ENCODE measurements at places on chromosomes 1 and 21. TPM values are rescaled to one million over a fixed set of nuclear protein-coding genes. Genes with fewer than 3 reads are reported as not detected.

DNA sequence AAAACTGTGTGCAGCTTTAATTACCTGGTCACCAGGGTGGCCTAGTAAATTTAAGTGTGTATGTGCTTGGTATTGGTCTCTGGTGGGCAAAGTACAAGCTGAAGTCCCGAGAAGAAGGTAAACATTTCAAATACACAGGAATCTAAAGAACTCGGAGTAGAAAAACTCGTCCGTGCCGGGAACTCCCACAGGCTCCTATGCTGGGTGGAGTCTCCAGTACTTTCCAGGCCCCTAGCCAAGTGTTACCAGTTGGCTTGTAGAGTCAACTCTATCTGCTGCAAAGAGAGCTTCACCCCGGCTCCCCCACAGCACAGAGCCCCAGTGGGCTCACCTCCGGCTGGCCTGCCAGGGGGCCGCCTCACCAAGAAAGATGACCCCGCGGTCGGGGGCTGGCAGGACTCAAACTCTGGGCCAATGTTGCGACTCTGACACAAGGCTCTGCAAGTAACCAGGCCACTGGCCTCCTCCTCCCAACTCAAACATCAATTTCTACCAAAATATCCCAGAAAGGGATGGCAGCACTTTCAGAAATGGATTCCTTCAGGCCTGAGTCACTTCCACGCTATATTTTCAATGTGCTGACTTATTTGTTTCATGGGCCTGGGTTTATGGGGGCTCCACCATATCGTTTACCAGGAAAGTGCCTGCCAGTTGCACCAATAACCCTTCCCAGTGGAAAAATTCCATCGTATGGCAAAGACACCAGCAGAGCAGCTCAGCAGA is 73.9 kb downstream of the SLC66A1 start:
- ATAC-seq, result peak; percentile 60

- ATAC-seq, result peak; percentile 34
These were observed 519 bp downstream of the RERE start for GRCh38 chr1:8816831-8817411.

DNA sequence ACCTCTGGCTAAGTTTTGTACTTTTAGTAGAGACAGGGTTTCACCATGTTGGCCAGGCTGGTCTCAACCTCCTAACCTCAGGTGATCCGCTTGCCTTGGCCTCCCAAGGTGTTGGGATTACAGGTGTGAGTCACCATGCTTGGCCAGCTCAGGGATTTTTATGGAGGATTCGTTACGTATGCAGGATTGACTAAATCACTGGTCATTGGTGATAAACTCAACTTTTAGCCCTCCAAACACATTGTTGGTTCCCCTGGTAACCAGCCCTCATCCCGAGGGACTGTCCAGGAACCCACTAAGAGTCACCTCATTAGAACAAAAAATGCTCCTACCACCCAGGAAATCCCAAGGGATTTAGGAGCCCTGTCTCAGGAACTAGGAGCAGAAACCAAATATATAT is 40.4 kb downstream of the ST3GAL3 start:
- ATAC-seq, result no peak

- no peak for ATAC-seq
These were observed 49.3 kb downstream of the ADAMTS1 start for GRCh38 chr21:26795866-26796329.

GRCh38 chr1:8867878-8868567 is 10.5 kb downstream of the ENO1 start:
- ATAC-seq, result no peak

DNA sequence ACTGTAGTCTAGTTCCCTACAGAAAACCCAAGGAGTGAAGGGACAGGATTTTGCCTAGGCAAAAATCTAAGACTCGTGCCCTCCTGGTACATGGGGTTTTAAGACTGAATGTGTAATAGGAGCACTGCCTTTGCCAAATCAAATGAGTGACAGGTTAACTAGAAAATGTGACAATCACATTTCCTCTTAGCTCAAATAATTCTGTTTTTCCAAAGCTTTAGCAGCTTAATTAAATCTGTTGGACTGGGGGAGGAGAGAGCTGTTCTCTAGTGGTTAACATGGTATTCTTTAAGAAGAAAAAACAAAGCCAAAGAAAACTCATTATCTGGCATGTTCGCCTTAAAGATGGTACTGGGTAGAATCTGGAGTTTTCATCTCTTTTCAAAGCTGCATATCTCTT is 12.6 kb downstream of the FNDC5 start:
- no peak for ATAC-seq

RUNX1 gene
- total RNA-seq, result 18.3 TPM

DNA sequence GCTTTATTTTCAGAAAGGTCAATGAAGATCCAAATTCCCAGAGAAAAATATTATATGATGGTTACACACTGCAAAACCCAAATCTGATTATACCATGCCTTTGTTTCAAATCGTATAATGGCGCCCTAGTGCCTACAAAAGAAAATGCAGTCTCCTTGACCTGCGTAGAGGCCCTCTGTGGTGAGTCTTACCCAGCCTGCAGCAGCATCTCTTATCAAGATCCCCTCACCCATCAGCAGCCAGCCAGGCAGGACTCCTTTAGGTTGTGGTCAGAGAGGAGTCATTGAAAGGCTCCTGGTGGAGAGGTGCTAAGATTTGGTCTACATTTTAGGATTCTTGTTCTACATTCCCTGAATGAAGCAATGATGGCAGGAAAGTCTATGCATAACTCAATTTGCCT is 23.7 kb upstream of the DAB1 start:
- ATAC-seq, result no peak

- no peak for ATAC-seq
These were observed 87.8 kb upstream of the MAP1LC3C start for GRCh38 chr1:242086706-242087105.

DNA sequence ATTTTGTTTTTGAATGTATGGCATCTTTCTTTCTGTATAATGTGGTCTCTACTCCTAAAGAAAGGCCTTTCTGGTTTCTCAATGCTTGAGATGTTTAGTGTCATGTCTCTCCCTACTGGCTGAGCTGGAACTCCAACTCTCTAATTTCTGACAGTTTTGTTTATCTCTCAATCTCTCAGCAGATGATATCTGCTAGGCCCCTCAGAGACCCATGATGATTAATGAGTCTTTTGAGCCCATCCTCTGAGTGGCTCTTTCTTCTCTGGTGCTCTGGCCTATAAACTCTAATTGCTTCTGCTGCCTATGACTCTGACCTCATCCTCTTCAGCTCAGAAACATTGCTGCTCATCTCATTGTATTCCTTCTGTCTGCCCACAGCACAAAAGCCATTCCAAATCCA is 46.6 kb downstream of the CRB1 start:
- no peak for ATAC-seq

- no peak for ATAC-seq
These were observed 654.5 kb downstream of the MATN1 start for GRCh38 chr1:30068787-30069472.

DNA sequence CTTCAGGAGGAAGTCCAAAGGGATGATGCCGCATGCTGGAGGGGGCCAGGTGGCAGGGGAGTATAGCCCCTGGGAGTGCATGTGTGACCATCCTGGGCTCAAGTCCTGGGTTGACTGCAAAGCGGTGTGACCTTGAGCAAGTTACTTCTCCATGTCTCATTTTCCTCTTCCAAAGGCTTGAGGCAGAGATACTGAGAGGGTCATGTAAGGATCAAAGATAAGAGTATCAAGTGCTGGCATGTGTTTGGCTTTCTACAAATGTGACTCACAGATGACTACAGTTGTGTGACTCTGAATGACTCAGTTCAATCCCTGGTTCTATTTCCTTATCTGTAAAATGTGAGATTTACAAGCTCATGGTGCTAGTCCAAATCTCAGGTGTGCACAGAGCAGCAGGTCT is 26.1 kb downstream of the PROK1 start:
- peak; percentile 86 for ATAC-seq

SLC35F3 gene
- total RNA-seq, result 0.68 TPM

CR2 gene
- 1.7 TPM for total RNA-seq

DNA sequence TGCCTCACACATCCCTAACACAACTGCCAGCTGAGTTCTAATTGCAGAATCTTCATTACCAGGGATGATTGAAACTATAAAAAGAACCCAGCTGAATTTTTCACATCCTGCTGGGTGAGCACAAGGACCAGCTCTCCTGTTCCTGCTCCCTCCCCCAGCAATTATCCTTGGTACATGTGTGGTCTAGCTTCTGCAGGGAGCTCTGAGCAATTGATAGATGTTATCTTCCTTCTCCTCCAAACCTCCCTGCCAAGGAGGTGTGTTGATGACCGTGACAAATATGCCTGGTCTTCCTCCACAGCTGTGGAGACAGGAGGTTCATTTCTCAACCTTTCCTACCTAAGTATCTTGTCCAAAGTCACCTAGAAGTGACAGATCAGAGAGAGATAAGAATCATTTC is 65.3 kb upstream of the MAN1A2 start:
- ATAC-seq, result no peak

DNA sequence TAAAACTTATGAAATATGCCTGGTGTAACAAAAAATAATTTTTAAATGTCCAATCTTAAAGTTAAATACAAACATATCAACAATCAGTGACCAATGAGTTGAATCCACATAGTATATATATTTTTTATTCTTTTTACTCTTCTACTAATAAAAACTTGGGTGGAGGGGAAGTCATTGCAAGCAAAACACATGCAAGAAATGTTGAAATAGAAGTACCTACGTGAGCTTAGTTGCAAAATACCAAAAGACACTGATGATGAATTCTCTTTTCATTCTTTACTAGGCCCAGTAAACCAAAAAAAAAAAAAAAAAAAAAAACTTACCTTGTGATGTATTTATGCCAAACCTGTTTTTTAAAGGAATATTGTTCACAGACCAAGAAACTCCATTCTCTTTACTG is 26.4 kb upstream of the PLA2G4A start:
- no peak for ATAC-seq

ADAMTSL4 gene
- 42.9 TPM for total RNA-seq

DNA sequence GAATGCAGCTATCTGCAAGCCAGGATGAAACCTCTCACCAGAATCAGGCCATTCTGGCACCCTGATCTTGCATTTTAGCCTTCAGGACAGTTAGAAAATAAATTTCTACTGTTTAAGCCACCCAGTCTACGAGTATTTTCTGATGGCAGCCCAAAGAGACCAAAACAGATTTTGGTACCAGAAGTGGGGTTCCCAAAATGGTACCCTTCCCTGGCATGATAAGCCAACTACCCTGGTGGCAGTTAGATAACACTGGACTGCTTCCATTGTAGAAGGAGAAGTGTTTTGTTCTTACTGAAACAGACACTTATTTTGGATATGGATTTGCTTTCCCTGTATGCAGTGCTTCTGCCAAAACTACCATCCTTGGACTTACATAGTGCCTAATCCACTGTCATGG is 115.0 kb downstream of the CSMD2 start:
- ATAC-seq, result no peak

DNA sequence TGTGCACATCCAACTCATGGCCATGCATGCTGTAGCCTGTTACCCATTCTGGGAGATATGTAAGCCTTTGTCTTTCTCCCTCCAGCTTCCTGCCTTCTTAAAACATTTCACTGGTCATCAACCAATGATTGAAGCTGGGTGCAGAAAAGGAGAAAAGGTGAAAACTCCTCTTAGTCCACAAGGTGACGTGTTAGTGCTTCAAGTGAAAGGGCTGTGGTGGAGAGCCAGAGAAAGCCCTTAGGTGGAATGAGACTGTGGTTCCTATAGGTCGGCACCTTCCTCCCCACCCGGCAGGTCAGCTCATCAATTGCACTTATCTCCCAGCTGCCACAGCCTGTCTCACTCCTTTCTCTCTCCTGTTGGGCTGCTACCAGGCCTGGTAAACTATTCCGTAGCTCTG is 30.4 kb downstream of the ERG start:
- ATAC-seq, result no peak

DNA sequence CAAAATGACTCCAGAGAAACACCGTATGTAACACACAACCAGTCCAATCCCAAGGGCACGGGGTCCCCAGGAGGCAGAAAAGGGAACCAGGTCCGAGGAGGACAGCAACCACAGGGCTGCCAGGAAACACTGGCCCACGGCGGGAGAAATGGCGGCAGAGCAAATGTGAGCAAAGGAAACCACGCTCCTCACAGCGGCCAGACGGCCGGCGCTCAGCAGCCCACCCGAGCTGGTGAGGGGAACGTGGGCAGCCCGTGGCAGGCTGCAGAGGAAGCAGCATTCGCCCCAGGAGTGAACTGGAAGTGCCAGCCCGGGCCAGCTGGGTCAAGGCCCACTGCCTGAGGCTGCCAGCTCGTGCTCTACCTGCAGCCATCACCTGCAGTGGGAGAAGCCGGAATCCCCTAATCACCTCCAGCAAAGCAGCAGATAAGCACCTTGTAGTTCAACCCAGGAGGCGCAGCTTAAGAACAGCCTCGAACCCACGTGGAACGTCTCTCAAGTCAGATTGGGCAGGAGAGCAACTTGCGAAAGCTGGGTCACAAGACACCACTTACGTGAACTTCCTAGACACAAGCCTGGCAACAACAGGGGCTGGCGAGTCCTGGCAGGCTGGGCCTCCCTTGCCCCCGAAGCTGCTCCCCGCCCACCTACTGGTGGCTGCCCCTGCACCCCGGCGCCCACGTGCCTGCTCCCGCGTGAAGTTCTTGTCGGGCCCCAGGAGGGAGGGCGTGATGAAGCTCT is 6.7 kb downstream of the SLC19A1 start:
- no peak for ATAC-seq

OLIG2 gene
- total RNA-seq, result not detected

DNA sequence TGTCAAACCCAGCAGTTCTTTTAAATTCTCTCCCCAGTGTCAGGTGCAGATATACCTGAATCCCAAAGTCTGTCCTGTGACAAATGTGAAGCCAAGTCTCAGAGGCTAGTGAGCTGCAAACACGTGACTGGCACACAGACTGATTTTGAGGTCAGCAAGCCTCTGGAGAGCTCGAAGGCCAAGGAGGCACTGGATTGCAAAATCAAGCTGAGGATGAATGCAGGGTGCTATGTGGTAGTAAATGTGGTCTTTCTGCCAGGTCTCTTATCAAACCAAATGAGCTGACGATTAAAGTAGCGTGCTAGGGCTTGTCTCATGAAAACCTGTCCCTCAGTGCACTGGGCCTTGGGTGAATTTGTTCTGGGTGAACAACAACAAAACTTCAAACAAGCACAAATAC is 20.6 kb downstream of the GPR3 start:
- peak; percentile 11 for ATAC-seq

PADI4 gene
- not detected for total RNA-seq

GRCh38 chr1:83967336-83967735 is 31.6 kb downstream of the TTLL7 start:
- ATAC-seq, result no peak

DNA sequence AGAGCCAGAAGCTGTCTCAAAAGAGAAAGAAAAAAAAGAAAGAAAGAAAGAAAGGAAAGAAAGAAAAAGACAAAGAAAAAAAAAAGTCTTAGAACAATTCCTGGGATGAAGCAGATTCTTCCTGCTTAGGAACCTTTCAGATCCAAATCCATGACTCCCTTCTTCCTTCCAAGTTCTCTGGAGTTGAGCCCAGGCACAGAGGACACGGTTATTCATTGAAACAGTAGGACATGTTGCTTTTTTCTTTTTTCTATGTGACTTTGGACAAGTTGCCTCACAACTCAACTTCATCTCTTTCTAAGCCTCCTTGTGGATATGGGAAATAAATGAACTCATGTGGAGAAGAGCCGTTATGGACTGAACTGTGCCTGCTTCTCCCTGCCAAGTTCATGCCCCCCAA is 14.7 kb upstream of the TNFRSF8 start:
- ATAC-seq, result no peak

GRCh38 chr1:41171266-41171874 is 70.7 kb downstream of the SCMH1 start:
- no peak for ATAC-seq

OR2L5 gene
- total RNA-seq, result not detected

- no peak for ATAC-seq
These were observed 41.7 kb upstream of the RXRG start for GRCh38 chr1:165486663-165487062.

GRCh38 chr1:6685381-6685780 is 16.2 kb downstream of the DNAJC11 start:
- ATAC-seq, result no peak

HES3 gene
- total RNA-seq, result not detected

All from esophagus mucosa (tissue), 1 donor.